ENCODE measurements at places on chromosomes 13 and 19. TPM values are rescaled to one million over a fixed set of nuclear protein-coding genes. Genes with fewer than 3 reads are reported as not detected.

DNA sequence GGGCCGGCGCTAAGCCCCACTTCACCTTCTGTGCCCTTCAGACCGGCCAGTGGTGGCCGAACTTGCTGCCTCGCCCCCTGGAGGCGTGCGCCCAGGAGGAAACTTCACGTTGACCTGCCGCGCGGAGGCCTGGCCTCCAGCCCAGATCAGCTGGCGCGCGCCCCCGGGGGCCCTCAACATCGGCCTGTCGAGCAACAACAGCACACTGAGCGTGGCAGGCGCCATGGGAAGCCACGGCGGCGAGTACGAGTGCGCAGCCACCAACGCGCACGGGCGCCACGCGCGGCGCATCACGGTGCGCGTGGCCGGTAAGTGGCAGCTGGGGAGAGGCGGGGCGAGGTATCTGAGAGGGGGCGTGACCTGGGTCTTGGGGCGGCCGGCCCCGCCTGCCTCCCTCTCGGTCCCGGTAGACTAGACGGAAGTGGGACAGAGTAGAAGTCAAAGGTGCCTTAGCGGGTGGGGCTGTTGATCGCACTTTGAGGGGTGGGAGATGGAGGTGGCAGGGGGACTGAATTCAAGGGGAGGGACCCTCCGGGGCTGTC lies 5.6 kb downstream of the ICAM5 start:
- DNase-seq: peak; percentile 39

SLC25A41 gene
- total RNA-seq: not detected

DNA sequence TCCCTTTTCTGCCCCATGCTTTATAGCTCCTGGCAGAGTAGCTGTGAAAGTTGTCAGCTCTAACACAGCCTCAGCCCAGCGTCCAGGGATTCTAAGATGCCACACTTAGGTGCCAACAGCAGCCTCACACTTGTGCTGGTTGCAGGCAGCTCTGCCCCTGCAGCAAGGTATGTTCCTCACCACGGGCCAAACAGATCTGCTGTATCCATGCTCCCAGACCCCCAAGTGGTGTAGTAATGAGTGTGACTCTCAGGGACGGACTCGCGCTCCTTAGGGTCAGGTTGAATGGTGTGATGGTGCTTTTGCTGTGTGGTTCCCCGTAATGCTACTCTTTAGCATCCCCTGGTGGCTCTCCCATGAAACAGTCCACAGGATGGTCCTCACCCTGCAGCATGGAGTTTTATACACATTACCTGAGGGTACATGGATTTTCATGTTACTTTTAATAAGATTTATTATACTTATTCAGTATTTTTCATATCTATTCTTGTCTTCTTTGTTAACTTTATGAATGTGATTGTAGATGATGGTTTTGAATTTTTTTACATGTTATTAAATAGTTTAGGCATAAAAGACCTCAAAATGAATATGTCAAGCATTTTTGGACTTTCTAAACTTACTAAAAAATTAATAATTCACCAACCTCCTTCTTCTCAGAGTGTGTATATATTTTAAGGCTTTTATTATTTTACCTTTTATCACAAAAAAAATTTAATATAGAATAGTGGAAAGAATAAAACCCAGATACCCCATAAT lies 232.5 kb downstream of the SLC7A1 start:
- peak; percentile 22 for DNase-seq

DIRAS1 gene
- total RNA-seq: 0.17 TPM

DNA sequence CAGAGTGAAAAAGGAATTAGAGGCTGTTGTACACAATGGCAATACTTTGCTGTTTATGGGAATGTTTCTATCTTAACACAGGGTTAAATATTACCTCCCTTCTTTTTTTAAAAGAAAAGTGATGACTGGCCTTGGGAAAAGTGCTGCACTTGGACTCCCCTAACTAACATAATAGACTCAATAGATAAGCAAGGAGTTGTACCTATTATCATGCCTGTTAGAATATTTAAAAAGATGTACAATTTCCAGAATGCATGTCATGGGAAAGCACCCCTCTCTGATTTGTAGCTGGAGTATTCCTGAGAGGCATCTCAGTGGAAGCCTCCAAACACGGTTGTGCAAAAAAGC lies 79.3 kb upstream of the GPC6 start:
- peak; percentile 66 for DNase-seq

DNA sequence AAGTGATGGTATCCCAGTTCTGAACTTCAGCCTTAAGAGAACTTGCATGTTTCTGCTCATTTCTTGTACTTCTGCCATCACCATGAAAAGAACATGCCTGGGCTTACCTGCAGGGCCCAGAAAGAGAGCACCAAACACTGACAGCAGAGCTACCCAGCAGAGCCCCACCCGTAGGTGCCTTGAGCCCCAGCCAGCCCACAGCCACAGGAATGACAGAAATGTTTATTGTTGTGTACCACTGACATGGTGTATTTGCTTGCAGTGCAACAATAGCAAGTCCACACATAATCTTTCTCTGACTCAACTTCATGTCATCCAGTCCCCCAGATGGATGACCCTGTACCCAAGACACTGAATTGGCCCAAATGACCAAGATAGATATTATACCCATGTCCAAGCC lies 195.2 kb downstream of the TSHZ3 start:
- DNase-seq: no peak

DNA sequence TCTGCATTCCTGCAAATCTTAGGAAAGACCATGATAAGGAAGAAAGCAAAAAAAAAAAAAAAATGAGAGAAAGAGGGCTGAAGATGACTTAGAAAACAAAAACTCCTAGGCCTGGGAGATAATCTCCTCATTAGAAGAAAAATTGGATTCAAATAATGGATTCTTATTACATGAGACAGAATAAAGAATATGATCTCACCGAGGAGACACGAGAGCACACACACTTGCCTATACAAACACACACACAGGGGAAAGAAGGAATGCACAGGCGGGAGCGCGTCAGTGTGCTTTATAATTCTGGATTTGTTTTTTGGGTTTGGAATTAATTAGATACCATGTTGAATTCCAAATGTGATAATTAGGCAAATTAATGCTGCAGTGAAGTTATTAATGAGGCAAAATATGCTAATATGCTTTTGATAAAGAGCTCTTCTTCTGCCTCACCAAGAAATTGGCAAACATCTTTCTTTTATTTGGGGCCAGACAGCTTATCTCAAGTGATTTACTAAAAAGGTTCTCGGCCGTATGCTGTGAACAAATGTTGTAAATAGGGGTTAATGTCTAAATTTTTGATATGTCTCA lies 36.1 kb upstream of the PCDH8 start:
- DNase-seq: no peak

GRCh38 chr13:47726394-47726793 lies 274.7 kb downstream of the SUCLA2 start:
- DNase-seq: no peak

- peak; percentile 63 for DNase-seq
These were observed 1189.2 kb downstream of the EFNB2 start for GRCh38 chr13:105346141-105346775.

FCGBP gene
- 1.8 TPM for total RNA-seq
